ENCODE measurements at places on chromosomes 7 and 10.
A peak's percentile ranks its signal among the peaks of the same experiment; 100 is the strongest.

- no peak for DNase-seq
Measured at GRCh38 chr10:51445588-51445987, 253.8 kb downstream of the CSTF2T start.

DNA sequence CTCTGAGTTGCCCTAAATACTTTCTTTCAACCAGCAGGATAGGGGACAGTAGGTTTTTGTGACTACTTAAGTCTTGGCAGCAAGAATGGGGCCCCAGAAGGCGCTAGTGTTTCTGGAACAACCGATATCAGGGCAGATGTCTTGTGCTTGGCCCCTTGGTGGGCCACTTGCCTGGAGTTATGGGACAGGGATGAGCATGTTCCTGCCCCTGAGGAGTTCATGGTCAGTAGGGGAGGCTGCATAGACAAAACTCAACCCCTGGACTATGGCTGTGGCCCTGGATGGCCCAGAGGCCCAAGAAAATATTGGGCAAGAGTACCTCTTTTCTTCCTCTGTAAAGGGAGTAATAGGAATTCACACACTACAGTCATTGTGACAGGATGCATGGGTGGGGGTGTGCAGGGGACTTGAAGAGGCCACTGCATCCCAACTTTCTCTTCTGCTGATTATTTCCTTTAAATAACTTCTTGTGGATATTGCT is 57.7 kb upstream of the IGFBP3 start:
- no peak for DNase-seq

DNA sequence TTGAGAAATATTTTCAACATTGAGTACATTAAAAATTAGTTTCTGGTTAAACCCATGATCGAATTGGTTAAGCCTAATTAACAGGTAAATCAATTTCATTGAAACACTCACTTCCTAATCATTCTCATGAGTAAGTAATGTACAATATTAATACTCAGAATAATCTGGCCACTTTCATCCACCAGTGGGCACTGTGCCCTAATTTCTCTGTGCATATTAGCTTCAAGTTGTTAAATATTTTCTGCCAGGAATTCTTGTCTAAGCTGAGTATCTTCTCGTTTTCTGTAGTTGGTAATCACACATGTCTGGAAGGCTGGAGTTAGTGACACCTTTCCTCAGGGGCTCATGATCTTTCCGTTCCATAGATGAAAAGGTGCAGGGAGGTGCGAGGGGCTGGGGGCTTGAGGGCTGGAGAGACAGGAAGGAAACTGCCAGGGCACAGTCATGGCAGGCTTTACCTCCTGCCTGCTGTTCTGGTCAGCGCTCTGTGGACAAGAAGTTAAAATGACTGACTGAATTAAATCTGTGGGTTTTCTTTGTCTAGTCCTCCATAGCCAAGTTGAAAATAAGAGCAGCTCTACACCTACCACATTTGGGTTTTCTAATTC is 71.9 kb downstream of the WIPF3 start:
- no peak for DNase-seq

DNA sequence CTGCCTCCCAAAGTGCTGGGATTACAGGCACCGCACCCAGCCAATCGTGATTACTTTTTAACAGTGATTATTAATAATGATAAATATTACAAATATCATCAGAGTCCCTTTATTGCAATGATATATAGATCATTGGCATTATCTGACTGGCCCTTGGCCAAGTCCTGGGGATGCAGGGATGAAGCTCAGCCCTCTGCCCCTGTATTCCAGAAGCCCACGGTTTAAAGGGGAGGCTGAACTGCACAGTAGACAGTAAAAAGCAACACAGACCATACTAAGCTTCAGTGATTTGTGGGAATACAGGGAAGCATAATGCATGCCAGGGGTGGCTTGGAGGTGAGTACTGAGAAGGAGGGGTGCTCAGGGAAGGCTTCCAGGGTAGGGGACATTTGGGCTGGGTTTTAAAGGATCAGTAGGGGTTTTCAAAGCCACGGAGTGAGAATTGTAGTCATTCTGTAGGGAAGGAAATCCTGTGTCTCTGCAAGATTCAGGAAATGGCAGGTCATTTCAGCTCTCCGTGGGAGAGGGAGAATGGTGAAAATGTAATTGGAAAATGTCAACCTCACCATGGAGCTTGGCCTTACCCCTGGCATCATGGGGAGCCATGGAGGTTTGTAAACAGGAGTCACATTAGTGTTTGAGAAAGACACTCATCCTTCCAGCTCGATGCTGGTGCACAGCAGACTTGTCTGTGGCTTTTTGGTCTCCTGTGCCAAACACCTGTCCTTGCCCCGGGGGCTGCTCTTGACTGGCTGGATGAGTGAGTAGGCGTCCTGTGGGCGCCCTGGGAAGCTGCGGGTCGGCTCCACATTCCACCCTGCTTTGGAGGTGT is 8.8 kb downstream of the ADAMTS14 start:
- no peak for DNase-seq

GRCh38 chr7:15626041-15626440 is 60.4 kb downstream of the MEOX2 start:
- DNase-seq: no peak

- no peak for DNase-seq
Measured at GRCh38 chr7:107563081-107563774, 492 bp downstream of the COG5 start.

- no peak for DNase-seq
Measured at GRCh38 chr10:4196771-4197390, 411.9 kb upstream of the KLF6 start.

- DNase-seq: peak; percentile 81
Measured at GRCh38 chr7:3063016-3063753, 19.5 kb upstream of the CARD11 start.

DNA sequence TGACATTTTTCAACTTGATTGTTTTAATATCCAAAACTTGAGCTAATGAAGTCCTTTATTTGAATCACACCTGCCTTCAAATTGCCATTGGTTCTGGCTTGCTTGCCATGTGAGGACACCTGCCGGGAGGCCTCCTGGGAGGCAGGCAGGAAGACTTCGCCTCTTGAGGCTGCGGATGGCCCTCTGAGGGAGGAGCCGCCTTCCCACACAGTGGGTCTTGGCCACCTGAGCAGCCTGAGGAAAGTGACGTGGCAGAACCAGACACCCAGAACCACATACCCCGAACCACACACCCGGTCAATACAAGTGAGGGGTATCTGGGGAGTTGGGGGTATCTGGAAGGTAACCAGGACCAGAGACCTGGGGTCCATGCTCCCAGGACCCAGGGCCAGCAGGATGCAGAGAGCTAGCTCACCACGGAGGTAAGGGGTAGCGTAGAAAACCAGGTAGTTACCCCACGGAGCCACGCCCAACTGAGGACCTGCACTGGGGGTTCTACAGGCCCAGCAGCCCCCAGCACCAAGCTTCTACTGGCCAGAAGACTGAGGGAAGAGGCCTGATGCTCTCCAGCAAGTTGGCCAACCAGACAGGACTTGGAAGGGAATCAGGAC is 300.5 kb downstream of the TCERG1L start:
- DNase-seq: no peak

- no peak for DNase-seq
Measured at GRCh38 chr10:114246679-114247305, 7.7 kb downstream of the VWA2 start.

DNA sequence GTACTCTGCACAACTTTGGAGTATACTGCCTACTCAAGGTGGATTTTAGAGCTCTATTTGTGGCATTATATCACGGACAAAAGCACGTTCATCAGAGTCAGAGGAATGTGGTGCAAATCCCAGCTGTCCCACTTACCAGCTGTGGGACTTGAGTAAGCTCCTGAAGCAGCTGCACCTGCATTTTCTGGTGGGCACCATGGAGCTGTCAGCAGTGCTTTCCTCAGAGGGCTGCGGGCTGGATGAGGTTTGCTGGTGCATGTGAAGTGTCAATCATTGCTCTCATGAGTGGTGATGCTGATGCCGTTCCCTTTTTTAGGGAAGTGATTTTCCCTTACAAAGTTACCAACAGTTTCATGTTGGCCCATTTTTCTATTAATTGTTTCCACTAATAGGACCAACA is 53.4 kb downstream of the EGFR start:
- no peak for DNase-seq

- no peak for DNase-seq
Measured at GRCh38 chr7:43533801-43534479, 49.0 kb upstream of the STK17A start.

GRCh38 chr7:117718116-117718835 is 155.0 kb downstream of the CTTNBP2 start:
- DNase-seq: no peak

DNA sequence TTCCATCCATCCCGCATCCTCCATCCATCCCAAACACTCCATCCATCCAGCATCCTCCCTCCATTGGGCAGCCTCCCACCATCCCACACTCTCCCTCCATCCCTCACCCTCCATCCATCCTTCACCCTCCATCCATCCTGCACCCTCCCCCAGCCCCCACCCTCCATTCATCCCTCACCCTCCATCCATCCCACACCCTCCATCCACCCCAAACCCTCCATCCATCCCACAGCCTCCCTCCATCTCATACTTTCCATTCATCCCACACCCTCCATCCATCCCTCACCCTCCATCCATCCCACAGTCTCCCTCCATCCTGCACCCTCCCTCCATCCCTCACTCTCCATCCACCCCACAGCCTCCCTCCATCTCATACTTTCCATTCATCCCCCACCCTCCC is 60.4 kb downstream of the FOXI2 start:
- DNase-seq: no peak

- no peak for DNase-seq
Measured at GRCh38 chr10:102010961-102011360, 45.0 kb downstream of the ARMH3 start.

DNA sequence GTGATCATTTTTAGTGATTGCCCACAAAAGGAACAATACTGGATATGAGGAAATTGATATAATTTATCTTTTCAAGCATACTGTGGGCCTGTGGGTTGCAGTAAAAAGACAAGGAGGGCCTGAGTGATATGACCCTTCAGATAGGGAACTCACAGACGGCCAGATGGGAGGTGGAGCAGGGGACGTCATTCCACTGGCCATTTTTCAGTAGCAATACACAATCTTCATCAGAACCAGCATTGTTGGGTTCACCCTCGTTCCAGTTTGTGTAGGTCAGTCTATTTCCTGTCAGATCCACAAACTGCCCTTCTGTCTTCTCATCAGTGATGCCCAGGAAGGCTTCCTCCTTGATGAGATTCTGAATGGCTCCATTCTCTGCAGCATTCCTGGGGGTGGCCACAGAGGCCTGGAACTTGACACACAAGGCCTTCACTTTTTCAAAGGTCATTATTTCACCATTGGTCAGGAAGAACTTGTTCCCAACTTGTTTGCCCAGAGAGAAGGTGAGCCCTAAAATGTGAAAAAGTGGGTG is 4.5 kb downstream of the MBL2 start:
- DNase-seq: no peak

GRCh38 chr7:101308245-101309085 is 13.1 kb downstream of the IFT22 start:
- peak; percentile 20 for DNase-seq

GRCh38 chr10:28082316-28082715 is 83.4 kb upstream of the ODAD2 start:
- DNase-seq: no peak

DNA sequence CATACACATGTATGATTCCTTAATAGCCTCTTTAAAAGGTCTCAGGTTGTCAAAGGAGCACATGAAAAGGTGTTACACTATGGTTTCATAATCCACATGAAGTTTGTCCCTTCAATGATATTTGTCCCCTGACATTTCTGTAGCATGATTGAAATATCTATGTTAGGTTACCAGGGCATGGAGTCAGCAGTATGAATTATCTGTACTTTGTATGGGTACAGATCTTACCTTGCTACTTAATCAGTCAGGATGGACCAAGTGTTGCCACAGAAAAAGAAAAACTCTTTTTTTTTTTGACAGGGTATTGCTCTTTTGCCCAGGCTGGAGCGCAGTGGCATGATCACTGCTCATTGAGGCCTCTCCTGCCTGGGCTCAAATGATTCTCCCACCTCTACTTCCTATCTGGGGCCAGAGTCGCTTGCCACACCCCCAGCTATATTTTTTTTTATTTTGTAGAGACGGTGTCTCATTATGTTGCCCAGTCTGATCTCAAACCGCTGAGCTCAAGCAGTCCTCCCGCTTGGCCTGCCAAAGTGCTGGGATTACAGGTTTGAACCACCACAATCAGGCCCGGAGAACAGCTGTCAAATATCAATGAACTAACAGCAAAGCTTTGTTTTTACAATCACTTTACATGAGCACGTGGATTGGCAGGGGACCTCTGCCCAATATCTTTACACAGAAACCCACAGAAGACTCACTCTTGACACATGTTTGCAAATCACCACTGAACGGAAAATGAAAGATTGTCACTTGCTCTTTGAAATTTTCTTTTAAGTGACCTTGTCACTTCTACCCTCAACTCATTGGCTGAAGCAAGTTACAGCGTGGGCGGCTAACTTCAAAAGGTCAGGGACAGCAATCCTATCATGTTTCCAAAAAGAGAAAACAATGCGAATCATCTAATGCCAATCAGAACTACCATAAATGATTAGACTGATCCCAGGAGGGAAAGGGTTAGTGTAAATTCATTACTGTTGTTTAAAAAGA is 140.2 kb downstream of the PRKG1 start:
- no peak for DNase-seq

DNA sequence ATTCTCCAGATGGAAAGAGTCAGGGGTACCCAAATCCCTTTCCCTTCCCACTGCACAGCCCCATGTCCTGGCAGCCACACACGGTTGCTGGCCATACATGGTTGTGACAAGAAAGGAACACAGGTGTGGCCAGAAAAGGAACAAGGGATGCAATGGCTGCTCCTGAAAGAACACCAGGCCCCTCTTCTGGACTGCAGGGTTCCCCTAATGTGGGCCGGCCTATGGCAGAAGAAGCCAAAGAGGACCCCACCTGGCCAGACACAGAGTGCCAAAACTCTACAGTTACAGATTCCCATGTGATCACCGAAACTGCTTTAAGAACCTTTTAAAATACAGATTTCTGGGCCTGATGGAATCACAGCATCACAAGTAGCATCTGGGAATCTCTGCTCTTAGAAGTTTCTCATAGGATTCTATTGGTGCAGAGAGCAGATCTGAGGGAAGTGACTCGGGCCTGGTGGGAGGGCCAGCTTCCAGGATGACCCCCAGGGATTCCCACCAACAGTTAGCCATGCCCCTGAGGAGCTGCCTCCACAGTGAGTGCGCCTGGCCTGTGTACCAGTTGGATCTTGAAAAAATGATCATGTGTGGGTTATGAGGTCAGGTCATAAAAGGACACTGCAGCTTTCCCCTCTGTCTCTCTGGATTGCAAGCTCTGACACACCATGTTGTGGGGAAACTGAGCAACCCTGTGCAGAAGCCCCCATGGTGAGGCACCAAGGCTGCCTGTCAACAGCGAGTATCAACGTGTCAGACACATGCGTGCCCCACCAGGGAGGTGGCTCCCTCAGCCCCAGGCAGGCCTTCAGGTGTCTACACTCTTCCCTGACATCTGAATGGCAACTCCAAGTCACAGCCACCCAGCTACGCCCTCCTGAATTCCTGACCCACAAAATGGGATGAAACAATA is 89.6 kb upstream of the LANCL2 start:
- no peak for DNase-seq

- DNase-seq: no peak
Measured at GRCh38 chr7:15995027-15995426, 308.5 kb upstream of the MEOX2 start.

DNA sequence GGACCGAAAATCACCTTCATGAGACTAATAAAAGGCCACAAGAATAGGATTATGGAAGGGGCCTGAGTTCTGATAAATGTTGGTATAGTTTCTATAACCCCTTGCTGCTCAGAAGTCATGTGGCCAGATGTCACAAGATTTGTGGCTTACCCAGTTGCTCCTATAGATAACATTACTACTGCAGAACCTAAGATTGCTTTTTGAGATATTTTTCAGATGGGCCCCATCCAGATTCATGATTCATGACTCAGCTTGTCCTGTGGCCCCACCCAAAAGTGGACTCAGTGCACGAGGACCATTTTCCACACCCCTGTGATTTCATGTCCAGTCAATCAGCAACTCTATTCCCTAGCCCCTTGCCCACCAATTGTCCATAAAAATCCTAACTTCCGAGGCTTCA is 209.0 kb downstream of the ACTR3B start:
- DNase-seq: no peak

All from activated T-cell treated with anti-CD3 and anti-CD28 coated beads for 24 hours (primary cell).